ENCODE measurements at places on chromosomes 1 and 21.

DNA sequence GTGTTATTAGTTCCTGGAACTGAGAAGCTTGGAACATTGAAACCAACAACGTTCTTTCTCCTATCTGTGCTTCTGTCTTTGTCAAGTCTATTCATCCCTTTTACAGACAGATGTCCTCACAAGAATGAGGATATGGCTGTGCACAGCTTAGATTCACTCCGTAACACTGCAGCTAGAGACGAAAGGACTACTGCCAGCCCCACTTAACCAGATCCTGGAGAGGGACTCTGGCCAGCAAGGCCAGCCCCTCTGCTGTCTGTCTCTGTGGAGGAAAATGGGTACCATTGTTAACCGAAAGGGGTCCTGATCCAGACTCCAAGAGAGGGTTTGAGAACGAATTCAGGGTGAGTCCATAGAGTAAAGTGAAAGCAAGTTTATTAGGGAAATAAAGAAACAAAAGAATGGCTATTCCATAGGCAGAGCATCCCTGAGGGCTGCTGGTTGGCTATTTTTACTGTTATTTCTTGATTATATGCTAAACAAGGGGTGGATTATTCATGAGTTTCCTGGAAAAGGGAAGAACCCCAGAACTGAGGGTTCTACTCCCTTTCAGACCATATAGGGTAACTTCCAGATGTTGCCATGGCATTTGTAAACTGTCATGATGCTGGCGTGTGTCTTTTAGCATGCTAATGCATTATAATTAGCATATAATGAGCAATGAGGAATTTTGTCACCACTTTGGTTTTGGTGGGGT is 17.4 kb upstream of the USP24 start:
- DNase-seq: no peak

DNA sequence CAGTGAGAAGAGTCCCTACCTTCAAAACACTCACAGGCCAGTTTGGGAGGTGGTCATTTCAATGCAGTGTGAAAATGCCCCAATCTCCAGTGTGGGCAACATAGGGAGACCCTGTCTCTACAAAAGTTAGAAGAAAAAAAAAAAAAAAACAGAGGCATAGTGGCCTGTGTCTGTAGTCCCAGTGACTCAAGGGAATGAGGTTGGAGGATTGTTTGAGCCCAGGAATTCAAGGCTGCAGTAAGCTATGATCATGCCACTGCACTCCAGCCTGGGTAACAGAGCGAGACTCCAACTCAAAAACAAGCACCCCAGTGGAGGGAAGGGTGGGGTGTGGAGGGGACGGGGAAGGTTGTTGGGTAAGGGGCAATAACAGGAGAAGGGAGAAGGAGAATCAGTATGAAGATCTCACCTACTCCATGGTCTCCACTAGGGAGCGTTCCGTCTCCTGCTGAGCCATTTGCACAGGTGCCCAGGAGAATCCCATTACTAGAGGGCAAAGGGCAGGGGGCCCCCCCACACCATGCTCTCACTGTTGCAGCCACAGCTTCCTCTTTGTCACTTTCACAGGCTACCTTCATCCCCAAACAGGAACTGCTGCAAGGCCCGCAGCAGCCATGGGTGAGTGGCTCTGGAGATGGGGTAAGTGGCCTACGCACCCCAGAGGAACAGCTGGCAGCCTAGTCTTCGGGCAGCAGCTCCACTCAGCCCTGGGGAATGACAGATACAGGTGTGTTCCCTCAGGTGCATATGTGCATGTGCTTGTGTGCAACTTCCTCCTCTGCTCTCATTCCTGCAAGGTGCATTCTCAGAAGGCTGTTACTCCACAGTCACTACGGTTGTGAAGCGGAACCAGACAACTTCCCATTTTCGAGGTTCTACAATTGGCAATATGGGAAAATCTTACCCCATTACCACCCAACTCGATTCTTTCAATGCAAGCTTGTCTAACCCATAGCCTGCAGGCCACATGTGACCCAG is 87.9 kb upstream of the LYST start:
- DNase-seq: no peak

GRCh38 chr1:51859333-51859732 is 19.2 kb downstream of the NRDC start:
- no peak for DNase-seq

GRCh38 chr1:94068096-94068998 is 52.6 kb downstream of the ABCA4 start:
- no peak for DNase-seq

- DNase-seq: no peak
These were observed 14.7 kb upstream of the BOLA1 start for GRCh38 chr1:149884433-149885338.

DNA sequence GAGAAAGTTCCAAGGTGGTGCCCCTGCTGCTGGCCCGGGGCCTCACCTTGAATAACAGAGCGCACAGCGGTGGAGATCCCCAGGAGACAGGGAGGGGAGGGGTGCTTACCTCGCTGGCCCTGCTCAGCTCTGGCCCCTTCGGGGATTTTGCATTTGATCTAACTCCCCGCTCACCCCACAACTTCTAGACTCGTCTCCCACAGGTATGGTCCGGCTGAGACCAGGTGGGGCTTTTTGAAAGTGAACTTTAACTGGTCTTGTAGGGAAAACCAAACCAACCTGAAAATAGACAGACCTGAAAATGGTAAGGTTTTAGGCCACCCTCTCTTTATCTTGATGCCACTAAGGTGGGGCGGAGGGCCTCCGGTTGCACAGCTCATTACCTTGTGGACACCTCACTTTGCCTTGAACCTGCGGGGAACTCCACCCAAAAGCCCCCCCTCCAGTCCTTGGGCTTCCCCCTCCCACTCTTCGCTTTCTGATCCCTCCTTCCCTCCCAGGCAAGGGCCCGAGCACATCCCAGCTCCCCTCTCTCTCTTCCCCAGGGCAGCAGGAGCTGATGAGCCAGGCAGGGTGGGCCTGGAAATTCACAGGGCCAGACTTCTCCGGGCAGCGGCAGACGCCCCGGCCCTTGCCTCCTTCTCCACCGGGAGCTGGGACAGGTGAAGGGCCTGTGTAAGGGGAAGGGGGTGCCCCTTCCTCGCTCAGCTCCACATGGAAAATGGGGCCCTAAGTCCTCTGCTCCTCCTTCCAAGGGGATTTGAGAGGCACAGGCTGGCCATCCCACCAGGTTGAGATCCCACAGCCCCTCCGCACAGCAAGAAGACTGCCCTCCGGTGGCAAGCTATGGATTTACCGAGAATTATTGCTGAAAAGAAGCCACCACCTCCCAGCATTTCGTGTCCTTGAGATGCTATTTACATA is 16.1 kb downstream of the TNFRSF8 start:
- DNase-seq: peak; percentile 64

DNA sequence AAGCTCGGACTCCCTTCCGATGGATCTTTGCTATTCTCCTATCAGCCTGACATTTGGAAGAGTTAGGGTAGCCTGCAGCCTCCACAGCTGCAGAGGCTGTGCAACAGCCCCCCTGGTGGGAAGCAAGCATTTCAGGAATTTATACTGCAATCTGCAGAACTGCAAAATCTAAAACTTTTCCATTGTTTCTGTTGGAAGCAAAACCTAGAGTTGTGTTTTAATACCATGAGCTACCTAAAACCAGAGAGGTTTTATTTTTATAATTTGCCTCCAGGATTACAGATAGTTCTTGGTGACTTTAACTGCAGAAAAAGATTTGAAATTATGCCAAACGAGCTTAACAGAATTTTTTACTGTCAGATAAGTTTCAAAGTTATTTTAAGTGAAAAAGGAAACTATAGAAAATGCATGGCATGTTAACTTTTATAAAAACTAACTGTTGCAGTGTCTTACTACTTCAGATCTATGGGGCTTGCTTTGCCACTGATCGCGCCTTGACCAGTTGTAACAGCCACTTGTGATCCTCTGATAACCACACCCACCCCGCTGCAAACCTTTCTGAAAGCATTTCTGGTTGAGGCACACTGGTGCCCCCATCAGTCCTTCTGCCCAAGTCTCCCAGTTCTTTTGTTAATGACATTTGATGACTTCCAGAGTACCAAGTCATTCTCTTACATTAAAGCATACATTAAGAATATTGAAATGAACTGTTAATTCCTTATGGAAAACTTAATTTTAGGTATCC is 64.8 kb downstream of the PRDM2 start:
- DNase-seq: no peak

DNA sequence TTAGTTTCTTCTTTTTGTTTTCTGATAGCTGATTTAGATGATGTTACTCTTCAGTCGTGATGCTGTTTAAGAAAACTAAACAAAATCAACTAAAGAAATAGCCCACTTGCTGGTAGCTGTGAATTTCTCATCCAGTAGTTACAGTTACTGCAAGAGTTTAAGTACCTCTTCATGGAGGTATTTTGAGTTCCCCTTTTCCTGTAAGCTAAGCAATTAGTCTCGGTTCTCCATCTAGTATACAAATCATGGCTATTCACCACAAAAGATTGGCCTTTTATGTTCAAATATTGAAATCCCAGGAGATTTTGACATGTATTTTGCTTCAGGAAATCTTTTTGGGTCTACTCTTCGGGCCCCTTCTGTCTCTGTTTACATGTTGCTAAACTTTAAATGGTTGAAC is 31.1 kb downstream of the HUNK start:
- no peak for DNase-seq

- DNase-seq: no peak
These were observed 10.4 kb downstream of the RPL11 start for GRCh38 chr1:23701996-23702395.

GRCh38 chr1:213070406-213070805 is 19.4 kb downstream of the RPS6KC1 start:
- DNase-seq: peak; percentile 19

- no peak for DNase-seq
These were observed 50.7 kb downstream of the MRPL37 start for GRCh38 chr1:54250670-54251069.

DNA sequence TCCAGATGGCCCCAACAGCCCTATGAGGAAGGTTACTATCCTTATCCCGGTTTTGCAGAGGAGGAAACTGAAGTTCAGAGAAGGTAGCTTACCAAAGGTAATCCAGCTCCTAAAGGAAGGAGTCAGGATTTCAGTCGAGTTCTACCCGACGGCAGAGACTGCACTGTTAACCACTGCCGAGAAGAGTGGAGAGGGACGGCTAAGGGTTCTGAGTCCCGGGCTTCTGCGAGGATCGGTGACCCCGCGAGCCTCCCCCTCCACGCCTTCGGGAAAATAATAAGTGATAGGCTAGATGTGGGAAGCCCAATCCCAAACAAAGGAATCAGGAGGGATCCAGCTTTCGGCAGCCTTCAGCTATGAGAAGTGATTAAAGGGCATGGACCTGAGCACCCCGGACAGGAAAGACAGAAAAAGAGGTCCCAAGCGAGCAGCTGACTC is 587 bp downstream of the TMEM53 start:
- peak; percentile 11 for DNase-seq

- DNase-seq: no peak
These were observed at the start of gene GPX7 for GRCh38 chr1:52601991-52602855. Gene GPX7 (plus strand): TSS chr1:52602371. CDS start chr1:52602410, 39 bp downstream.

- DNase-seq: no peak
These were observed 91.9 kb downstream of the AK5 start for GRCh38 chr1:77373702-77374101.

DNA sequence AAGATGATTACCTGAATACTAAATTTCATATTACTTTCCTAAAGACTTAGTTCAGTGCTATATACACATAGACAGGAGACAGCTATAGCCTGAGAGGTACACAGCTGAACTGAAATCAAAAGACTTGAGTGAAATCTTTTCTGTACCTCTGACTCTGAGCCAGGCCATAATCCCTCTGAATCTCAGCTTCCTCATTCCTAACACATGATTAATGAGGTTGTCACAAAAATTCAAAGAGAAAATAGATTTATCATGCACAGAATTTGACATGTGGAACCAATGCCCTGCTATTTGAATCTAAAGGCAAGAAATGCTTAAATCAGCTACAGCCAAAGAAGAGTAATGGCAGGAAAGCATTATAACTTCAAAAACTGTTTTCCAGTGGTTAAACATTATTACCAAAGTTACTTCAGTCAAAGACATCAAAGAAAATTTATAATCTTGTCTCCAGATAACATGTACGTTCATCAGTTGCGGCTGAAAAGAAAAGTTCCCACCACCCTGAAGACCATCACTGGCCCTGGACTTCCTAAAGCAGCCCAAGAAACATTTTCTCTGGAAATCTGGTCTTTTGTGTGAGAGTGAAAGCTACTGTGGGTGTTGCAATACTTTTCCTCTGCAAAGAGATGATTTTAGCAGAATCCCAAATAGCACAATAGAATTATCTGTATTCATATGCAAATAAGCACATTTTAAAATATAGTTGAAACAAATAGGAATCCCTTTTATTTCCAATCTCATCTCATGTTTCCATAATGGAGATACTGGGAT is 13.8 kb upstream of the ATP1A1 start:
- DNase-seq: no peak

GRCh38 chr1:78678324-78678723 is 28.7 kb downstream of the IFI44 start:
- DNase-seq: no peak

- DNase-seq: no peak
These were observed 363.9 kb upstream of the PROX1 start for GRCh38 chr1:213623862-213624261.

- peak; percentile 79 for DNase-seq
These were observed 12.4 kb downstream of the FMOD start for GRCh38 chr1:203338335-203339036.

Measured in HTR-8/SVneo (cell line).